ENCODE measurements at places on chromosomes 2 and 18.

GRCh38 chr2:239776436-239777005, 248.6 kb downstream of the NDUFA10 start:
- no peak for DNase-seq

- DNase-seq, result no peak
Measured at GRCh38 chr2:238841542-238842164, 6.2 kb upstream of the TWIST2 start.

DNA sequence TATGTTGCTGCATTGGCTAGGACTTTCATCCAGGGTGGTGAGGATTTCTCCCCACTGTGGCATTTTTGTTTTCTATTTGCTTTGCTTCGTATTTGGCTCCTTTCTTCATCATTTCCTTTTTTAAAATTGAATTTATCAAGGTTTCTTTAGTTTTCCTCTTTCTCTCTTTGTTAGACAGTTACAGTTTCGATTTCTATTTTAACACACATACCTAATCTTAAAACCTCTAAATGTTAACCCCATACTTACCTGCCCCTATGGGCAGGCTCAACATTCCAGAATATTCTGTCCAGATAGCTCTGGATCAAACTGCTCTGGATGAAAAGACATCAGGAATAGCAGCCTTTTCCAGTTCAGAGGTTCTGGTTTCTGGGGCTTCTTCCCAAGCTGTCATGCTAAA, 49.2 kb downstream of the DIPK1C start:
- DNase-seq, result peak; percentile 30

- no peak for DNase-seq
Measured at GRCh38 chr2:126704434-126705160, 48.6 kb downstream of the GYPC start.

GRCh38 chr2:82740527-82740926, 1718.6 kb downstream of the SUCLG1 start:
- no peak for DNase-seq

- DNase-seq, result no peak
Measured at GRCh38 chr2:167769020-167769419, 478.4 kb downstream of the STK39 start.

DNA sequence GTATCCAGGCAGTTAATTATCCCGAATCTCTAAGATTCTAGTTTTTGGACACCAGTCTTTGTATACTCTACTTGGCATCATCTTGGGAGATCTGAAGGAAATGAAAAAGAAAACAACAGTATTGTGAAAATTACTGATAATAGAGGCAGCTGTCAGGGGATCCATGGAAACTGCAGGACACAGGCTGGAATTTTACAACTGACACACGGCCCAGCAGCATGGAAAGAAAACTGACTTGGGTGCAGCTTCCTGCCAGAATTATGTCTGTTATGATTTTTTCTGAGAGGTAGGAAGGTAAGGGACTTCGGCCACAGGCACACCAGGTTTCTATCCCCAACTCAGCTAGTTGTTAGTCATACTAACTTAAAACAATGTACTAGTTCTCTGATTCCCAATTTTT, 57.7 kb upstream of the ERBB4 start:
- DNase-seq, result no peak

DNA sequence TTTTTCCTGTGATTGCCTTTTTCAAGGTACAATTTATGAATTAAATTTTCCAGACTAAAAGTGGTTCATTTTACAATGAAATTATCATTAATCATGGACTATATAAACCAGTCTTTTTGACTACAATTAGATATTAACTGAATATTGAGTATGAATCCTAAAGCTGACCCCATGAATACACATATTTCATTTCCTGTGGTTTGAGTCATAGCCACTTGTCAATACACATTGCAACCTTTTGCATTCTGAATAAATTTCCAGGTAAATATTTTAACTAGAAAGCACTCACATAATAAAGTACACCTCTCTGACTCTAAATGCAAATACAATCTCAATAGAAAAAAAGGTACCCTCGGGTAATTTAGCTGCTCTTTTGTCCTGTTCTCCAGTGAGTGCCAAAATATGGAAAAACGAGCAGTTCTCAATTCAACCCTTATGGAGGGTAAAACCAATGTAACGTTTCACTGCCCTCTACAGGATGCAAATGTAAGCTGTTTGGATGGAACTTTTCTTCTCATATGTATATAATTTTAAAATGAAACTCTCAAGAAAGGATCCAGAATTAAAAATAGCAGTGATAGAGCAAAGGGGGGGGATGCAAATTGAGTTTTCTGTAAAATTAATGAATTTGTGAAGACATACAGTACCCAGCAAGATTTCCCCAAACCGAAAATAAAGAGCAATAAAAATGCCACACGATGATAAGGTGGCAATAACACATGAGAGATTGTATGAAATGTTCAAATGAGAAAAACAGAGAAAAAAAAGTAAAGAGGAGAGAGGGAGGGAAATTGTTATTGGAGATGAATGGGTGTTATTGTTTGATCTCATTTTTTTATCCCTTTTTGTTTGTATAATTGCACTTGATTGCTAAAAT, 1795.7 kb upstream of the PIK3C3 start:
- DNase-seq, result no peak

DNA sequence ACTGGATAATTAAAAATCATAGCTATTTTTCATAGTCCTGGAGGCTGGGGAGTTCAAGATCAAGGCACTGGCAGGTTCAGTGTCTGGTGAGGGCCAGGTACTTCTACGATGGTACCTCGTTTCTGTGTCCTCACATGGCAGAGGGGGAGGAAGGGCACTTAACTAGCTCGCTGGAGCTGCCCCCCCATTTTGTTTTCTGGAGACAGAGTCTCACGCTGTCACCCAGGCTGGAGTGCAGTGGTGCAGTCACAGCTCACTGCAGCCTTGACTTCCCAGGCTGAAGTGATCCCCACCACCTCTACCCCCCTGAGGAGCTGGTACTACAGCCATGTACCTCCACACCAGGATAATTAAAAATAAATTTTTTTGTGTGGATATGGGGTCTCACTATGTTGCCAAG, 40.3 kb downstream of the ASB1 start:
- no peak for DNase-seq

DNA sequence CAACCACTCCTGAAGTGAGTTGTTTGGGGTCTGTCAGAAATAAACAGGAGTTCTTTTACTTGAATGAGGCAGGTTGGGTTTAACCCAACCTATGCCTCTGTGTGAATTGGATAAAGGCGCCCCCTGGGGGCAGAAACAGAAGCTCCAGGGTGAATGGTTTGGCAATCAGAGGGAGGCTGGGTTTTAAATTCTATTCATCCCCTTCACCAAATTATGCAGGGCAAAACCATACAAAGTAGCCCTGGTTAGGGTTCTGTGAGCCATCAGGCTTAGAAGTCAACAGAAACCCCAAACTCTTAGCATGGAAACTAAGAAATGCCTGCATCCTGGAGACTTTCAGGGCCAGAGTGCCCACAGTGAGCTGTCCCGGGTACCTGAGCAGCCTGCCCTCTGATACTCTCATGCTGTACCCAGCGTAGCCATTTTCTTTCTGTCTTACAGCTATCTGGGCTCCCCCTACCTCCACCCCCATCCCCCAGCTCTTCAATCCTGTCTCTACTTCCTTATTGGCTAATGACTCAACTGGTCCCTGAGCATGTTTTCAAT, 241.5 kb downstream of the ICOS start:
- peak; percentile 30 for DNase-seq

GRCh38 chr18:72376256-72376655, 167.9 kb downstream of the CBLN2 start:
- no peak for DNase-seq

DNA sequence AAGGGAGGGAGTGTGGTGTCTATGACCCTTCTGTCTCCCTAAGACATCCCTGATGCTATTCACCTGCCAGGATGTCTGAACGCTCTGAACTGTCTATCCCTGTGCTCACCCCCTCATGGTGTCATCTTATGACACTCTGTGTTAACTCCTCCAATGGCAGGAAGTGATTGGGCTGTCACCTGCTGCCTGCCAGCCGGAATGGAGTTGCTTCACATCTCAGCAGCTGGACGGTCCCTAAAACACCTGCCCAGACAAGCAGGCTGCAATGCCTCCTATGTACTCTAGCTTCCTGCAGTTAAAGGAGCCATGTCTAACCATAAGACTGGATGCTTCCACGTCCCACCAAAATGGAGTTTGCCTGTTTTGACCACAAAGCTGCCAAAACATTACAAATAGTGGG, 99.9 kb downstream of the CPO start:
- no peak for DNase-seq

DNA sequence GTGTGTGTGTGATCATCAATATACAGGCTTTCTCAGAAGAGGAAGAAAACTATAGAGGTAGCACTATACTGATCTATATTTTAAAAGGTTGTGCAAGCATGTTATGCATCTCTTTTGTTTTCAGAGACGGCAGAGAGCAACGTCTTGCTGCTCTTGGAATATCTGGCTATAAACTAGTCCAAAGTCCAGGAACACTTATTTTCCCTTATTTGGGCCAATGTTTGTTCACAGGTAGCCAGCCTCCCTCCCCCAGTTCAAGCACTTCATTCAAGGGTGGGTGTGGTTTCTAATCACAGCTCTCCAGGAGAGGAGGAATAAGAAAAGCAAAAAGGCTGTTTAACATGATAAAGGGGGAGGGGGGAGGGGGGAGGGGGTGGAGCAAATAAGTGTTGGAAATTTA, 4.2 kb downstream of the FZD5 start:
- DNase-seq, result no peak

- DNase-seq, result no peak
Measured at GRCh38 chr2:12979066-12979465, 262.3 kb downstream of the TRIB2 start.

DNA sequence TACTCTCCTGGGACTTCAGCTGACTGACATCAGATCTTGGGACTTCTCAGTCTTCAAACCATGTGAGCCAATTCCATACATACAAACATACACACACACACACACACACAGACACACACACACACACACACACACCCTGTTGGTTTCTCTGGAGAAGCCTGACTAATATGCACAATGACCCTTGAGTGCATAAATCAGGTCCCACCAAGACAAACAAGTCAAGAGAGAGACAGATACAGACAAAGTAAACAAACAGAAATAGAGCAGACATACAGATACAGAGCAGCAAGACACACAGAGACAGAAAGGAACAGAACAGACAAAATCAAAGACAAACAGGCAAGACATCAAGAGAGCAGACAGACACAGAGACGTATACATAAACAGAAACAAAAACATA, 43.8 kb upstream of the DDX18 start:
- DNase-seq, result no peak

GRCh38 chr2:25537526-25537925, 135.9 kb downstream of the DTNB start:
- no peak for DNase-seq

- DNase-seq, result peak; percentile 28
Measured at GRCh38 chr2:205903549-205904129, 182.3 kb downstream of the INO80D start.

- no peak for DNase-seq
Measured at GRCh38 chr2:100957996-100958653, 44.0 kb upstream of the RPL31 start.

DNA sequence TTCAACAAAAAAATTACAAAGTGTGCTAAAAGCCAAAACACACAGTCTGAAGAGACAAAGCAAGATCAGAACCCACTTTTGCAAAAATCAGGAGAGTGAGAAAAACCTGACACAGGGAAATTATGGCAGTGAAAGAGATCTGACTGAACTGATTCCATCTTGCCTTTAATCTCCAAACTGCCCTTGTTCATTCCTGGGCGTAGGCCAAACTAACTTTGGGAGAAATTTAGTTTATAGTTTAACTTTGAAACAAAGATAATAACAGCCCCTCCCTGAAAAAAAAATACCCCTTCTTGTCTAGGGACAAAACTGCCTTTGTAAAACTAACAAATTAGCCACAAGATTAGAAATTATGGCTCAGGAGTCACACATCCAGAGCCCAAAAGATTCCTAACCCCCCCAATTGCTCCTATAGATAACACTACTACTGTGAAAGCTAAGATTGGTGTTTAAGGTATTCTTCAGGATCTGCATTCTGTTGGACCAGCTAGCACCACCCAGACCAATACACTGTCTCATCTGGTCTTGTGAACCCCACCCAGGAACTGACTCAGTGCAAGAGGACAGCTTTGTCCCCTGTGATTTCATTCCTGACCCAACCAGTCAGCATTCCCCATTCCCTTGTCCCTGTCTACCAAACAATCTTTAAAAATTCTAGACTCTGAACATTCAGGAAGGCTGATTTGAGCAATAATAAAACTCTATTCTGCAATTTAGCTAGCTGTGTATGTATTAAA, 226.1 kb upstream of the SH3BP4 start:
- DNase-seq, result no peak

- peak; percentile 67 for DNase-seq
Measured at GRCh38 chr2:27071990-27072830, 756 bp upstream of the OST4 start.

GRCh38 chr2:175206866-175207265, 25.4 kb upstream of the ATP5MC3 start:
- no peak for DNase-seq

All from GM13977 (cell line).